ENCODE measurements at places on chromosomes 11 and 22.
A peak's percentile ranks its signal among the peaks of the same experiment; 100 is the strongest.

DNA sequence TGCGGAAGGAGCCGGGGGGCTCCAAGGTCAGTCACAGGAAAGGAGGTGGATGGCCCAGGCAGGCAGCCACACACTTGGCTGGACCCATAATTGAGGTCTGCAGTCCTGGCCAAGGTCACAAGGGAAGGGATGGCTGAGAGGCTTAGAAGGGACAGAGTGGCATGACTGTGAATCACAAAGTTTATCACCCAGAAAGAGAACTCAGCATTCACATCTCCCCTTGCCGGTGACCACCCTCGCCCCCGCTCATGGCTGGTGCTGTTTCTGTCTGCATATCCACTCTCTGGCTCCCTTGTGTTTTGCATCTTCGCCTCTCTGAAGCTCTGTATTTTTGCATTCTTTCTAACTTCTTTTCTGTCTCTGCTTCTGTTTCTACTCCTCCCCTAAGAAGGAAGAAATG, 117.5 kb downstream of the FEZ1 start:
- DNase-seq: no peak

DNA sequence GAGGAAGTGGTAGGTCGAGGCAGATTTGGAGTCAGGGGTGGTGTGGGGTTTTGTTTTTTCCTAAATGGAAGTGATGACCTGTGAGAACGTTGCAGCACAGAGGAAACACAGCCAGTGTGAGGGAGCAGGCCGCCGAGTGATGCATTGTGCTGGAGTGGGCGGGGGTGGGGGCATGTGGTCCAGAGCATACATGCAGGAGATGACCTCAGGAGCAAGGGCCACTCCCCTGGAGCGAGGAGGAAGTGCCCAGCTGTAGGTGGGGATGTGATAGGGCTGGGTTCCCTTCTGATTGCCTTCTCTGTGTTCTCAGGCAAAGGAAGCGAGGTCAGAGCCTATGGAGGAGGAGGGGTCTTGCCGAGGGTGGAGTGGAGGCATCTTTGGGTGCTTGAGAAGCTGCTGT, 81.4 kb downstream of the PPP6R3 start:
- no peak for DNase-seq

GRCh38 chr11:60835534-60835846, 6.4 kb upstream of the CCDC86 start:
- DNase-seq: peak; percentile 13

- no peak for DNase-seq
These were observed 127.9 kb downstream of the WT1 start for GRCh38 chr11:32307471-32307870.

DNA sequence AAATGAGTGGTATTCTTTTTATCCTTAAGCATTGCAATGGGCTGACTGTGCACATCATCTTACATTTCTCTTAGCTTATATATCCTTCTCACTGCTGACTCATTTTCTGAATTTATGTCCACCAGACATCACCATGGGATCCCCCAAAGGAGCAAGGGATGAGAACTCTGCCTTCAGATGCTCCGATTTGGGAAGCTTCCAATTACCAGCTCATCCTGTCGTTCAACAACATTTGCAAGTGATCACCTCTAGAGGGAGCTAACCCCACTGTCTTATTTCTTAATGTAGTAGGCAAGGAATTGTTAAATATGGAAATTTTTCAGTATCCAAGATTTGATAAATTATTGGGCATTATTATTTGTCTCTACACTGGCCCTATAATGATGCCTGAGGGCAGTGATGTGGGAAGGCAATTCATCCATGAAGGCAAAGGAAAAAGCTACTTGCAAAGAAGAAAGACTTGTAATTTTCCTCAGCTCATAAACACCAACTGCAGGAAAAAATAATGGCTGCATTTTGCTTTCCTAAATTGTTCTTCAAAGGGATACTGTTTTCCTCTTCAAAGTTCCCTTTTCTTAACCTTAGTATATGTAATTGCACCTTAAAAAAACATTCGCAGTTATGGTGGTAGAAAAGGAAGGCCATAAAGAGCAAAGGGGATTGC, 102.4 kb upstream of the FSHB start:
- no peak for DNase-seq

- no peak for DNase-seq
These were observed 51.3 kb upstream of the TOP3B start for GRCh38 chr22:22033803-22034468.

GRCh38 chr11:118625036-118625690, 17.7 kb downstream of the PHLDB1 start:
- DNase-seq: no peak

All from hippocampal formation (tissue), 2 donors.